ENCODE measurements at places on chromosomes 5 and 9.

- DNase-seq, result no peak
Measured at GRCh38 chr9:84669288-84670137, at the start of gene NTRK2. TSS of gene NTRK2 (plus strand) at chr9:84669729. CDS start at chr9:84670749, 1,020 bp downstream.

DNA sequence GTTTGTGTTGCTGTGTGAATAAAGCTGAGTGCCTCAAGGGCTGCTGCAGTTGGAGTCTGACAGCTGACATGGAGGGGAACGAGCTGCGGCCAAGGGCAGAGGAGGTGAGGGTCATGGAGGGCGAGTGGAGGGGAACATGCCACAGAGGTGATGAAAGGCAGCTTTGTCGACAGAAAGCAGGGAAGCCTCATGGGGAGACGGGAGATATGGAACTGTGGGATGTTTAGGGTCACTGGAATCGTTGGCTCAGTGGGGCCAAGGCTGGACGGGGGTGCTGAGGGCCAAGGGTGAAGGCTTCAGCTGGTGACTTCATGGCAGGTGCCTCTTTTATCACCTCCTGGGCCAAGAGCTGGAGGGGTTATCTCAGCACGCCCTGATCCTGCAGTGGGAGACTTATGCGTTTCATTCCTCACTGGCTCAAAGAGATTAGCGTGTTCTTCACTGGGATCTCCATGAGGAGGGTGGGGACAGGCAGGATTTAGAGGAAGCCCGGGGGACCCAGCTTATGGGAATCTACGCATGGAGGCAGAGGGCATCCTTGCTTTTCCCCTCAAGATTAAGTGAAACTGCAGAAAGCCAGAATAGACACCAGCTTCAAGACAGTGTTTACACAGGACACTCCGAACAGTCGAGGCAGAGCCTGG lies 42.2 kb downstream of the FAM240B start:
- no peak for DNase-seq

DNA sequence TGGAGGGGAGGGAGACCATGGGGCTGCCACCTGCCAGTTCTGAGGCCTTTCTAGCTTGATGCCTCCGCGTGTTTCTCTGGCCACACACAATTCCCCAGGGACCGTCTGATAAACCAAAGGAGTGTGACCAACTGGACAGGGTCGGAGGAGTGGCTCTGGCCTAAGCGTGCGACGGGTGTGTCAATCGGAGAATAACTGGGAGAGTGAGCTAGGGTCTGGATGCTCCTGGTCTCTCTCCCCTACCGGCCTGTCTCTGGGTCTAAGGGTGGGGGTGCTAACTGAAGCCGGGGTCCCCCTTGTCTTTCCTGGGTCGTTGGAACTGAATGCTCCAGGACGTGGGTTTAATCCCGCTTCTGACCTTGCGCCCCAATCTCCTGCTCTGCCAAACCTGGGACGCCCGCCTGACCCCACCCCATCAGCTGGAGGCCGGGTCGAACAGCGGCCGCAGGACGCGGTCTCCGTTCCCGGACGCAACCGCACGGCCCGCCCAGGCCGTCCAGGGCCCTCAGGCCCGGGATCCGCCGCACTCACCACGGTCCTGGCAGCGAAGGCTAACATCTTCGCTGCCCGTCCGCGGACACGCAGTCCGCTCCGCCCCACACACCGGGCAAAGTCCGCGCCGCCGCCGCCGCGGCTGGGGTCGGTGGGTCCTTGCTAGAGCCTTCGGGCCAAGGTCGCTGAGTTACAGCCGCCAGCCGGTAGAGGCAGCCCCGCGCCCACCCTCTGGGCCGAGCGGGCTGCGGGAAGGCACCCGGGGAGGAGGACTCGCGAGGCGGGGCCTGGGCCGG lies 447 bp downstream of the CRAT start:
- DNase-seq, result no peak

GRCh38 chr5:132142459-132142858 lies 68.9 kb downstream of the CSF2 start:
- no peak for DNase-seq

DNA sequence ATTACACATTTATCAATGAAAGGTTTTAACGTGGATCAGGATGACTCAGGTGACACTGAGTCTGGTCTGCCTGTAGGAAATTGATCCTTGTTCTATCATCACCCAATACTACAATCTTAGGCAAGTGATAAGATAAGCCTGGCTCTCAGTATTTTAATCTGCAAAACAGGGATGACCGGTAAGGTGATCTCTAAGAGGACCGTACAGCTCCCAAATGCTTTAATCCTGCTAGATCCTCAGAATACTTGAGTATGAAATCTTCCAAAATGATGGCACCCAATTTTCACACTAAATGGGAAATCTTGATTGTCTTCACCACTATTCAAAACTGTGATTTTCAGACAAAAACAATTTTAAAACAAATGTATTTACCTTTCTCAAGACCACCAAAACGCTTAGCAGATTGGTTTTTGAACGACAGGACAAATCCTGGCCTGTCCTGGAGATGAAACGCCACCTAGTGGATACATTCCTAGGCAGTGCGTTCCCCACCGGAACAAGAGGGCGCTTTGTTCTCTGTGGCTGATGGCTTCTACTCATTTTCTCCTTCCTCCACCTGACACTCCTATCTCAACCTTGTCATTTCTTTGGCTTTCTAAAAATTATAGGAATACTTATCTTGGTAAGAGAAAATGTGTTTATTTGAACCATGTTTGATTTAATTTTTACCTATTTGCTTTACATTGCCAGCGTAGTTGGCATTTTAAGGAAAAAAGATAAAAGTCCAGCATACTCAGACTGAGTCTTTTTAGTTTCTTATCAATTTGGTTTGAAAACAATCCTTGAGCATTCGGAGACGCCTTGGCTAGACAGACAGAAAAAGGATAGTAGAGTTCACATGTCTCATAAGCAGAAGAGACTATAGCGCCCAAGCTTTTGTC lies 41.2 kb upstream of the VCAN start:
- DNase-seq, result peak; percentile 57

- no peak for DNase-seq
Measured at GRCh38 chr9:93603011-93603410, 26.6 kb downstream of the PHF2 start.

- DNase-seq, result no peak
Measured at GRCh38 chr9:32986971-32987370, 14.5 kb downstream of the APTX start.

DNA sequence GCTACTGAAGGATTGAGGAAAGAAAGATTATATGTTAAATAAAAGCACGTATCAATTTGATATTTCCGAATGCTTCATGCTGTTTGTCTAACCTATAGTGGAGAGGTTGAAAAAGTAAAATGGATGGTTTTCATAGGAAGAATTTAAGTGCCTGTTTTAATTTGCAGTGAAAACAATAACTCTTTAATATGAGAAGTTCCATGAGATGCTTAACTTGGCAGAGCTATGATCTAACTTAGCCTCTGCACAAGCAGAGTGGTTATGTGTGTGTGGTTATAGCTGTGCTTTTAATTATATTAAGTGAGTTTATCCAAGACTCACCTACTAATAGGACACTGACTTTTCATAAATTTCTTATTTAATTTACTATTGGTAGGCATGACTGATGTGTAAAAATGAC lies 57.4 kb downstream of the AOPEP start:
- DNase-seq, result no peak

DNA sequence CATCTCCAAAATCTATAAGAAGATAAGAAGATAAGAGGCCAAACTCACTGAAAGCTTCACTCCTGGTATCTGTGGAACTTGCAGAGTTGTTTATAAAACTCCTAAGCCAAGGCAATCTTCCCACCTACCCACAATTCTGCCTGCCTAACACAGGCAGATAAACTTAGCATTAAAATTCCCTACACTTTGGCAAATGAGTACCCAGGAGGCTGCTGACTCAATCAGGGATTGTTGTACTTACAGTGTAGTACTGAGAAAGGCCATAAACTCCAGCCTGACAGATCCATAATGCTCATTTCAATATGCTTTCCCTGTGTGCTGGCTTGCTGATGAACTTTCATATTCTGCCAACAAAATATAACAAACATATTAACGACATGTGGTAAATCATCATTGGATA lies 725.2 kb downstream of the BRINP1 start:
- no peak for DNase-seq

GRCh38 chr5:138605254-138605972 lies 30.2 kb upstream of the HSPA9 start:
- DNase-seq, result no peak

DNA sequence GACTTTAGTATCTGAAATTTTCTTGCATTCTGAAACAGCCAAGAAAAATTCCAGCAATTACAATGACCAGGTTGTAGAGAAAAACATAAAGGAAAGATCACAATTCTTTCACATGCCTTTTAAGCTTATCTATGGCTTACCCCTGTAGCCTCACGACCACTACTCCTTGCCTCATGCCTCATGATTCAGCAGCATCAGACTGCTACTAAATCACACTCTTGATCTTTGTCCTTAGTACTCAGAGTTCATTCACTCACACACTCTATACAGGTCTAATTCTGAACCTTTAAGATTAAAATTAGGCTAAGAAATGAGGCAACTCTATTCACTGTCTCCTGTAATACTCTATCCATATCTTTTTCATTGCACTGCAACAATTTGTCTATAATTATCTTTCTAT lies 415.1 kb downstream of the MLLT3 start:
- DNase-seq, result no peak

Measured in CD4-positive, alpha-beta T cell treated with Interleukin-1 beta for 1 hour (primary cell).